Activated CD4-positive, alpha-beta T cell treated with anti-CD3 and anti-CD28 coated beads for 24 hours (primary cell): ENCODE measurements at places on chromosomes 5 and 9.

GRCh38 chr9:110217656-110218099 is 9.7 kb upstream of the C9orf152 start:
- DNase-seq = no peak

- no peak for DNase-seq
Observed at GRCh38 chr5:14593326-14594021, 11.9 kb downstream of the OTULINL start.

DNA sequence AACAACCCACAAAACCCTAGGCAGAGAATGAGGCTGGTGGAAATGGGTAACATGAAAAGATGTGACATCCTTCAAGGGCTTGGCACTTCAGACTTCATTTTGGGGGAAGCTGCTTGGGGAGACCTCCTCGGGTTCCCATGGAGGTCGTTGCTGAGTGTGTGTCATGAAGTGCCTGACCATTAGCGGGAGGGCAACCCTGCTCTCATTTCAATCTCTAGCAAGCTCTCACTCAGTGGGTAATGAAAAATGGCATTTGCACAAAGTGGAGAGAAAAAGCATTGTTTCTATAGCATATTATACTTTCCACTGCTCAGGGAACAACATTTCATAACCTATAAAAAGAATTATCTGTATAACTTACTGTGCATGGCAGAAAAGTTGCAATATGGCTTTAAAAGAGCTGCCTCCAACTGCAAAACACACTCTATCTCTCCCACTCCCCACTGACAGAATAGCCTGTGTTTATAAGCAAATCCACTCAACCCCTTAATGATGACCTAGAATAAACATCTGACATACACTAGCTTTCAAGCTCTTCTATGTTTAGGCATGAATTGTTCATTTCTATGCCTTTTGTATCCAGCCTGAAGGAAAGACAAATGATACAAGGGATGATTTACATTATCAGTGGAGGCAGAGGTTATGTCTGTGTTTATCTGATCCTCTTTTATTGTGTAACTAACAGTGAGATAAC is 357.2 kb downstream of the ZSWIM6 start:
- no peak for DNase-seq

GRCh38 chr5:40587376-40587775 is 92.3 kb upstream of the PTGER4 start:
- DNase-seq = no peak
